Activated CD4-positive, alpha-beta T cell treated with anti-CD3 and anti-CD28 coated beads for 24 hours (primary cell): ENCODE measurements at places on chromosomes 12 and 14.

- no peak for DNase-seq
Measured at GRCh38 chr14:52878946-52879345, 71.9 kb downstream of the FERMT2 start.

- DNase-seq, result no peak
Measured at GRCh38 chr12:103279444-103279843, 216.3 kb downstream of the C12orf42 start.

- DNase-seq, result no peak
Measured at GRCh38 chr12:12686472-12686871, 9.5 kb downstream of the GPR19 start.

- DNase-seq, result no peak
Measured at GRCh38 chr12:121789233-121789781, 4.2 kb downstream of the RHOF start.

DNA sequence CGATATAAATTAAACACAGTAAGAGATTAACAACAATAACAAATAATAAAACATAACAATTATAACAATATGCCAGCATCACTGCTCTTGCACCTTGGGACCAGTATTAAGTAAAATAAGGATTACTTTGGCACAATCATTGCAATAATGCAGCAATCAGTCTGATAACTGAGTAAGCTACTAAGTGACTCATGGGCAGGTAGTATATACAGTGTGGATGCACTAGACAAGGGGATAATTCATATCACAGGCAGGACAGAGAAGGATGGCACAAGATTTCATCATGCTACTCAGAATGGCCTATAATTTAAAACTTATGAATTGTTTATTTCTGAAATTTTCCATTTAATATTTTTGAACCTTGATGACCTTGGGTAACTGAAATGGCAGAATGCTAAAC is 290.7 kb downstream of the ALG10B start:
- DNase-seq, result no peak

DNA sequence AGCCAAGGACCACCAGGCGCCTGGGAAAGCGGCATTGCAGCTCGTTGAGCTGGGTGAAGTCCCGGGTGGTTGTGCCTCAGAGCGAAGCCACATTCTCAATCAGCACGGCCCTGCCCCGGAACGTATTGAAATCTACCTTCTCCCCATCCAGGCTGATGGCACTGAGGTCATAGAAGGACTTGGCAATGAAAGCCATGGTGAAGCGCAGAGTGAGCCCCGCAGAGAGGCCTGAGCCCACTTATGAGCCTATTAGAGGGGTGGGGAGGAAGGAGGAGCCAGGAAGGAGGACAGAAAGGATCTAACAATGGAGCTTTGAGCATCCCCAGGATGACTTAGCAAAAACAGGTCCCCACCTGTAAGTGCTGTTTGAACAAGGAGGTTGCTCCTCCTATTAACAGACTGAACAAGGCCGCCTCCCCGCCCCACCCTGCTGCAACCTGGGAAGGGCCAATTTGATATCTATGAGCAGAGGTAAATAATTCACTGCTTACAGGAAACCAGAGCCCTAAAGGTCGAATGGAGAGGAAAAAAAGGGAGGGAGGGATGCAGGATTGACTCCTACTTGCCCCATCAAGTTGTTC is at the start of gene GPX2:
Gene GPX2, minus strand, starts transcription at position 215 of the 581 bp plus-strand sequence. Its CDS starts 19 bp downstream, at position 196.
- no peak for DNase-seq

DNA sequence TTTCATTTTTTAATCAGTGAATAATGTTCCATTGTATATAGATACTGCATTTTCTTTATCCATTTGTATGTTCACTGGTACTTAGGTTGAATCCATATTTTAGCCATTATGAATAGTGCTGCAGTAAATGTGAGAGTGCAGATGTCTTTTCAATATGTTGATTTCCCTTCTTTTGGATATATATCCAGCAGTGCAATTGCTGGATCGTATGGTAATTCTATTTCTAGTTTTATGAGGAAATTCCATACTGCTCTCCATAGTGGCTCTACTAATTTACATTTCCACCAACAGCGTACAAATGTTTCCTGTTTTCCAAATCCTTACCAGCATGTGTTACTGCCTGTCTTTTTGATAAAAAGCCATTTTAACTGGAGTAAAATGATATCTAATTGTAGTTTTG is 288.5 kb upstream of the GARIN2 start:
- no peak for DNase-seq
